ENCODE measurements at places on chromosomes 5 and 9. TPM values are rescaled to one million over a fixed set of nuclear protein-coding genes. Genes with fewer than 3 reads are reported as not detected.

DNA sequence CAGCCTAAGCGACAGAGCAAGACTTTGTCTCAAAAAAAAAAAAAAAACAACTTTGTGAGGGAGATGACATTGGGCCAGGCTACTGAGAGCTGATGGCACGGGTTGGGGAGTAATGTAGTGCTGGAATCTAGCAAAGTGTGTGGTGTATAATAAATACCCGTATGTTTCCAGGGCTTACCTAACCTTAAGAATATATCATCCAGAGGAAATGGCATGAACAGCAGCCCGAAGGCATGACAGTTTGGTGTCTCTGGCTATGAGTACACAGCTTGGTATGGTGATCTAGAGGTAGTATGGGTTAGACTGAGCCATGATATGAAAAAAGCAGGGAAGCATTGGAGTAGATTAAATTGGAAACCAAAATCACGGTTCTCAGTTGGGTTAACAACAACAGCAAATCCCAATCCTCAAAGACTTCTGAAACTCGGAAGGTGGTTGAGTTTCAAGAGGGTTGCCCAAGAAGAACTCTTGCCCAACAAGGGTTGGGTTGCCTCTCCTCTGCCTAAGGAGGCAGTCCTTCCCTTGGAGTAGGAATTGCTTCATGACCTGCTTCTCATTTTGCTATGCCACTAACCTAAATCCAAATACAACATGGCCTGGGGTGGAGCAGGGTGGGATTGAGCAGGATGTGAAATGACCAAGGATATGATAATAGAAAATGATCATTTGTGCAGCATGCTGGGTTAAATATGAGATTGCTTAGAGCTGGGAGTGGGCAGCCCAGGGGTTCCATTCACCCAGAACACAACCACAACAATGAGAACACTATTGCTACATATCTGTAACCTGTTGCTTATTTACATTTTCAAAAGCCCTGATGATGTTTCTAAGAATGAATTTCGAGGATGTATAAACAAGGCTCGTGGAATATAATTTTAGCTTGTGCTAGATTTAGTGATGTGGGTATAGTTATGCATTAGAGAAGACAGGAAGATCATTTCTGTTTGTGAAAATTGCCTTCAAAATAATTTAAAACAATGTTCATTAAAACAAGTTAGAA lies 64.6 kb upstream of the ZFR start:
- H3K27me3 ChIP-seq: no peaks in the 10 kb centered on the region
- H3K4me3 ChIP-seq: no peak overlapping the region
- H3K36me3 ChIP-seq: no peaks in the 10 kb centered on the region
- H3K27ac ChIP-seq: no peak overlapping the region
- DNase-seq: no peak

DNA sequence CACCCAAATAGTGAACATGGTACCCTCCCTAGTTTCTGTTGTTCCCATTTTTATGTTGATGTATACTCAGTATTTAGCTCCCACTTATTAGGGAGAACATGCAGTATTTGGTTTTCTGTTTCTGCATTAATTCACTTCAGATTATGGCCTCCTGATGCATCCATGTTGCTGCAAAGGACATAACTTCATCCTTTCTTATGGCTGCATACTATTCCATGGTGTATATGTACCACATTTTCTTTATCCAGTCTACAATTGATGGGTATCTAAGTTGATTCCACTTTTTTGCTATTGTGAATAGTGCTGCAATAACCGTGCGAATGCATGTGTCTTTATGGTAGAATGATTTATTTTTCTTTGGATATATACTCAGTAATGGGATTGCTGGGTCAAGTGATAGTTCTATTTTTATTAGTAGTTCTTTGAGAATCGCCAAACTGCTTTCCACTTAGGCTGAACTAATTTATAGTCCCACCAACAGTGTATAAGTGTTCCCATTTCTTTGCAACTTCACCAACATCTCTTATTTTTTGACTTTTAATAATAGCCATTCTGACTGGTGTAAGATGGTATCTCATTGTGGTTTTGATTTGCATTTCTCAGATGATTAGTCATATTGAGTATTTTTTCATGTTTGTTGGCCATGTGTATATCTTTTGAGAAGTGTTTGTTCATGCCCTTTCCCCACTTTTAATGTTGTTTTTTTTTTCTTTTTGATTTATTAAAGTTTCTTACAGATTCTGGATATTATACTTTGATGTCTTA lies 79.6 kb downstream of the SMIM15 start:
- H3K27ac ChIP-seq: no peak overlapping the region
- H3K36me3 ChIP-seq: no peaks in the 10 kb centered on the region
- H3K4me3 ChIP-seq: no peak overlapping the region
- H3K27me3 ChIP-seq: no peaks in the 10 kb centered on the region

GRCh38 chr9:117957267-117957666 lies 253.1 kb downstream of the TLR4 start:
- H3K27ac ChIP-seq: no peak overlapping the region
- H3K4me1 ChIP-seq: no peaks in the 10 kb centered on the region
- no peak for DNase-seq
- no peaks in the 10 kb centered on the region for H3K36me3 ChIP-seq
- no peaks in the 10 kb centered on the region for H3K27me3 ChIP-seq

- H3K27ac ChIP-seq: no peak overlapping the region
- no peaks in the 10 kb centered on the region for H3K4me1 ChIP-seq
- H3K36me3 ChIP-seq: no peaks in the 10 kb centered on the region
- H3K27me3 ChIP-seq: no peaks in the 10 kb centered on the region
- DNase-seq: no peak
- H3K4me3 ChIP-seq: no peak overlapping the region
Observed at GRCh38 chr9:6686396-6686795, 40.9 kb upstream of the GLDC start.

DNA sequence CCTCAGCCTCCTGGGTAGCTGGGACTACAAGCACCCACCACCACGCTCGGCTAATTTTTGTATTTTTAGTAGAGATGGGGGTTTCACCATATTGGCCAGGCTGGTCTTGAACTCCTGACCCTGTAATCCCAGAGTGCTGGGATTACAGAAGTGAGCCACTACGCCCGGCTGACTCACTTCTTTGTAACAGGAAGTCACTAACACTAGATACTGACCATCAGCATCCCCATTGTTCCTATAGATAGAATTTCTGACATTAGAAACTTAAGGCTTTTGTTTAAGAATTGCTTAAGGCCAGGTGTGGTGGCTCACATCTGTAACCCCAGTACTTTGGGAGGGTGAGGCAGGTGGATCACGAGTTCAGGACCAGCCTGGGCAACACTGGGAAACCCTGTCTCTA lies 42.2 kb downstream of the LEAP2 start:
- H3K4me3 ChIP-seq: no peak overlapping the region
- DNase-seq: no peak
- no peaks in the 10 kb centered on the region for H3K27me3 ChIP-seq
- H3K4me1 ChIP-seq: no peaks in the 10 kb centered on the region
- H3K27ac ChIP-seq: no peak overlapping the region

DNA sequence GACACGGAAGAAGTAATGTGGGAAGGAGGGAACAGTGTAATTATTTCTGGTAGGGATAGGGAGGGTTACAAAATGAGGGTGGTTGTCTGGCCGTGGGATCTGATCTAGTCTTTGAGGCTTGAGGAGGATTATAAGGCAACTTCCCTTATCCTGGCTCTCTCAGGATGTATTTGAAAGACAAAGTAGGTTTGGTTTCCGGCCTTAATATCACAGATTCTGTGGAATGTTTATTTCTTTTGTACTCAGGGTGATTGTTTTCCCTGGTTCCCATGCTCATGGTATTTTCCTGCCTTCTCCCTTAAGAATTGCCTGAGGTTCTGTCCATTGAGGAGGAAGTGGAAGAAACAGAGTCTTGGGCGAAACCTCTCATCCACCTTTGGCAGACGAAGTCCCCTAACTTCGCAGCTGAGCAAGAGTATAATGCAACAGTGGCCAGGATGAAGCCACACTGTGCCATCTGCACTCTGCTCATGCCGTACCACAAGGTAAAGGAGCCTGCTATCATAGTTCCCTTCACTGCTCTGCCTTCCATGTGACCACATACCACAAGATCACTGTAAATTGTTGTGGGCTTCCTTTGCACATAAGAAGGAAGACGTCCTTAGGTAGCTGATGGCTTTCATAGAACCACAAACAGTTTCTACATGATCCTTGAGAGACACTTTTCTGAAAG lies 253.8 kb downstream of the KDM4C start:
- no peaks in the 10 kb centered on the region for H3K27me3 ChIP-seq
- no peaks in the 10 kb centered on the region for H3K4me1 ChIP-seq
- no peaks in the 10 kb centered on the region for H3K36me3 ChIP-seq
- no peak overlapping the region for H3K4me3 ChIP-seq
- no peak overlapping the region for H3K27ac ChIP-seq

GRCh38 chr9:20903212-20903611 lies 128.2 kb downstream of the HACD4 start:
- no peak overlapping the region for H3K4me3 ChIP-seq
- H3K4me1 ChIP-seq: no peaks in the 10 kb centered on the region
- H3K27ac ChIP-seq: no peak overlapping the region
- H3K36me3 ChIP-seq: no peaks in the 10 kb centered on the region
- no peaks in the 10 kb centered on the region for H3K27me3 ChIP-seq

- peak; percentile 41 for DNase-seq
- no peaks in the 10 kb centered on the region for H3K27me3 ChIP-seq
- H3K27ac ChIP-seq: no peak overlapping the region
- no peak overlapping the region for H3K4me3 ChIP-seq
- no peaks in the 10 kb centered on the region for H3K36me3 ChIP-seq
Observed at GRCh38 chr9:92501671-92502393, 19.5 kb upstream of the ASPN start.

DNA sequence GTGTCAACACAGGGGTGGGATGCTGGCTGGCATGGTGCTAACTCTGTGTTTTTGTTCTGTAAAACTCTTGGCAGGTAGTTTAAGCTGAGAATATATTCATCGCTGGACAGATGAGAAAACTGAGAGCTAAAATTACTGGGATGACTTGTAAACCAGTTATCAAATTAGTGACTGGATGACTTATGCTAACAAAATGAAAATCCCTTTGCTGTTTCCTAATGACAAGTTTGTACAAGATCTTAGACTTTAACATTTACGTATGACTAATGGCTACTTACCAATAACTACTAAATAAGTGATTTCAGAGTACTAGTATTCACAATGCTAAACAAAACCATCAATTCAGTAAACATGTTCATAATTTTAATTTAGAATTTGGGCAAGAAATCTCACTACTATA lies 854.8 kb upstream of the ARRDC3 start:
- no peaks in the 10 kb centered on the region for H3K27me3 ChIP-seq
- no peak overlapping the region for H3K4me3 ChIP-seq
- no peaks in the 10 kb centered on the region for H3K4me1 ChIP-seq
- no peak for DNase-seq

DNA sequence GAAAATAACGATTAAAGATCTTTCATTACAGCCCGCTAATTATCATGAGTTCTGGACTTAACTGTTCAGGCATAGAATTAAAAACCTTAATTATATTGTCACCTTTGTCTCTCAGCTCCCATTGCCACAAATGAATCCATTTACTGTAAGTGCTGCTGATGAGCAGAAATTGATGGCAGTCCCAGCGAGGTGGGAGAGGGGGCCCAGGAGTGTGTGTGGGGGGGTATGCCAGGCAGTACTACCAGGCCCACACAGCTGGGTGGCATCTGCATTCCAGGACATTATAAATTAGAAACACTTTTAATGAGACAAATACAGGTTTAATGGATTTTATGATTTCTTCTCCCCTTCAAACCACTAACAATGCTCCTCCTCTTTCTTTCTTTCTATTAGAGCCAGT lies 196.0 kb downstream of the MELK start:
- no peak for DNase-seq
- no peak overlapping the region for H3K4me3 ChIP-seq
- no peaks in the 10 kb centered on the region for H3K27me3 ChIP-seq
- no peaks in the 10 kb centered on the region for H3K36me3 ChIP-seq

DNA sequence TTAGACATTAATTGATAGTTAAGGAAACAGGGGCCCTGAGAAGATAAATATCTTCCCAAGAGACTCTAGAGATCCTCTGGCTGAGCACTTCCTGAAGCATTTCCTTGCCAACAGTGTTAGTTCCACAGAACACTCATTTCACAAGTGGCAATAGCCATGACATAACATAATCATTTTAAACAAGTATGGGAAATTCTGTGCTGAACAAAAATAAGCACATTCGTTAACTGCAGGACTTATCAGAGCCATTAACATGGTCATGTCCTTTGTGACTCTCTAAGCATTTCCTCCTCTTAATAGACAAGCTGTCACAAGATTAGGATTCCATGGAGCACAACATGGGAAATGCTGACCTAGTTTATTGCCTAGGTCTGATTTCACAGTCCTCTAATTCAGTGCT lies 184.9 kb downstream of the SNX18 start:
- H3K27ac ChIP-seq: no peak overlapping the region
- no peaks in the 10 kb centered on the region for H3K27me3 ChIP-seq
- no peak for DNase-seq
- H3K4me1 ChIP-seq: no peaks in the 10 kb centered on the region
- no peaks in the 10 kb centered on the region for H3K36me3 ChIP-seq
- no peak overlapping the region for H3K4me3 ChIP-seq

DNA sequence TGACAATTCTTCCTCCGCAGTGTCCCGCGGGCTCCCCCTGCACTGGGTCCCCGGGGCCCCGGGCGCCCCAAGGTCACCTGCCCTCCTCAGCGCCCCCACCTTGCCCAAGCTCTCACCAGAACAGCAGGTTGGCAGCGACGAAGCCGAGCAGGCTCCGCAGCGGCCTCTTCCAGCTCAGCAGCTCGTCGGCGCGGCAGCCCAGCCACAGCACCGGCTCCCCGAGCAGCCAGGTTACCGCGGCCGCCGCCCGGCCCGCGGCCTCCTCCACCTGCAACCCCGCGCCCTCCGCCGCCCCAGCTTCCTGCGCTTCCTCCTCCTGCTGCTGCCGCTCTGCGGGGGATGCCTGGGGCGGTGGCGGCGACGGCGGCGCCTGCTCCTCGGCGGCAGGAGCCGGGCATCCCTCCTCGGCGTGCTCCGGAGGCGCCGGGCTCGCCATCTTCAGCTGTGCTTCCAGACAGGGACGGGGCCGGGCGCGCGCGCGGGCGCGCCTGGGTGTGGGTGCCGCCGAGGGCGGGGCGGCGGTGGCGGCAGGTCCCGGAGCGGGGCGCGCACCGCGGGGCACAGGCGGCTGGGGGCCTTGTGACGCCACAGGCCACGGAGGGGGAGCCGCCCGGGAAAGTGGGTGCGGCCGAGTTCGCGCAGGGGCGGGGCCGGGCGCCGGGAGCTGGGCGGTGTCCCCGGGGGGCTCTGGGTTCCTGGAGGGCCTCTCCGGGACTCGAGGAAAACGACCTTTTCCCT lies at the start of gene RETREG1:
TSS of gene RETREG1 (minus strand) at position 462 of the 738 bp plus-strand sequence. CDS start at position 436, 26 bp downstream.
- DNase-seq: peak; percentile 76
- H3K4me3 ChIP-seq: peak within 1 kb of the TSS; percentile 91
- H3K27ac ChIP-seq: peak within 1 kb of the TSS; percentile 47
- H3K36me3 ChIP-seq: no peaks in the 10 kb centered on the region
- H3K4me1 ChIP-seq: peaks cover 4% of the 10 kb centered on the region
- H3K27me3 ChIP-seq: no peaks in the 10 kb centered on the region

Gene ZNF883
- 0.42 TPM for total RNA-seq

Gene RETREG1
- total RNA-seq: 49.9 TPM

Gene IL5
- not detected for total RNA-seq

Gene DAB2IP
- total RNA-seq: 130 TPM

Gene MLANA
- total RNA-seq: not detected

Gene ROPN1L
- not detected for total RNA-seq

Gene CTXN3
- not detected for total RNA-seq
